ENCODE measurements at places on chromosomes 4 and X.
A peak's percentile ranks its signal among the peaks of the same experiment; 100 is the strongest.

- DNase-seq: no peak
Measured at GRCh38 chr4:26201120-26201519, 119.7 kb upstream of the RBPJ start.

- no peak for DNase-seq
Measured at GRCh38 chr4:87038837-87039615, 104.2 kb downstream of the AFF1 start.

DNA sequence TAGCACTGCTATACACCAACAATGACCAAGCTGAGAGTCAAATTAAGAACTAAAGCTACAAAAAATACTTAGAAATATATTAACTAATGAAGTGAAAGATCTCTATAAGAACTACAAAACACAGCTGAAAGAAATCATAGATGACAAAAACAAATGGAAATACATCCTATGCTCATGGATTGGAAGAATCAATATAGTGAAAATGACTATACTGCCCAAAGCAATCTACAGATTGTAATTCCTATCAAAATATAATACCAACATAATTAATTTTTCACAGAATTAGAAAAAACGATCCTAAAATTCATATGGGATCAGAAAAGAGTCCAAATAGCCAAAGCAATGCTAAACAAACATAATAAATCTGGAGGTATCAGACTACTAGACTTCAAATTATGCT is 87.8 kb downstream of the STARD8 start:
- DNase-seq: no peak

GRCh38 chr4:172141025-172141424 is 327.8 kb downstream of the GALNTL6 start:
- no peak for DNase-seq

DNA sequence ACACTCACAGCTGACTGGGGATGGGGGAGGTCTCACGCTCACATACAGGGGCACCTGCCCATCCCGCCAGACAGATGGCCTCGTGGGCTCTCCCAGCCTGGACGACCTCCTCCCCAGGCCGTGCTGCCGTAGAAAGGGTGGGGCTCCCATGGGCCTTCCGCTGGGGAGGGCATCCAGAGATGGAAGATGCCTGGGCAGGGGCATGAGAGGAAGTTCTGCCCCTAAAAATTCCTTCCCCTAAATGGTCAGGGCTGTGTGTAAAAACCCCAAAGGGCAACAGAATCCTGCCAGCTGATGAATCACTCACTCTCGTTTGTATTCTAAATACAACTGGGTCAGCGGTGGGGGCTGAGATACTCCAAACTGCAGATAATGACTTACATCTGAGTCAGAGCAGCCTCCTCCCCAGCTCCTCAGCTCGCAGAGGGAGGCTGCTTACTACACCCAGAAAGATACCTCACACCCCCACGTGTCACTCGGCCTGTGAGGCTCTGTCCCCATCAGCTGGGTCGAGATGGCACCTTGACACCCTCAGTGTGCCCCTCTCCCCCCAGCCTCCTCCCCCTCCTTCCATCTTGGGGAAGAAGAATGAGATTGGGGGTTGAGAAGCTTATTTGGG is 10.1 kb downstream of the WDR1 start:
- peak; percentile 80 for DNase-seq

DNA sequence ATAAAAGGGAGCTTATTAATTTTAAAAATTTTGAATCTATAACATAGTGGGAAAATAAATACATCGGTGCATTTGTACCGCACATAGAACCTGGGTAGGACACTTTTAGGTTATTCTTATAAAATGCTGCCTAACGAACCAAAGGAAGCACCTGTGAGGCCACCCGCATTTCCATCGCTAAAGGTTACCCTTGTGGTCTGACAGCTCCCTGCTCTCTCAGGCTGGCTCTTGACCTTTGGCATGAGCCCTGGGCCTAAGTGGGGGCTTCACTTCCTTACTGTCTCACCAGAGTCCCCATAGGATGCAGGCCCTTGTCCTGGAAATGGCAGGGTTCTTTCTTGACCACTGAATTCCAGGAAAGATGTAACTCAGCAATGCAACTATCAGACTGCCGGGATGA is 46.0 kb downstream of the HADH start:
- no peak for DNase-seq

- DNase-seq: no peak
Measured at GRCh38 chrX:150889131-150889530, 9.3 kb downstream of the CD99L2 start.

DNA sequence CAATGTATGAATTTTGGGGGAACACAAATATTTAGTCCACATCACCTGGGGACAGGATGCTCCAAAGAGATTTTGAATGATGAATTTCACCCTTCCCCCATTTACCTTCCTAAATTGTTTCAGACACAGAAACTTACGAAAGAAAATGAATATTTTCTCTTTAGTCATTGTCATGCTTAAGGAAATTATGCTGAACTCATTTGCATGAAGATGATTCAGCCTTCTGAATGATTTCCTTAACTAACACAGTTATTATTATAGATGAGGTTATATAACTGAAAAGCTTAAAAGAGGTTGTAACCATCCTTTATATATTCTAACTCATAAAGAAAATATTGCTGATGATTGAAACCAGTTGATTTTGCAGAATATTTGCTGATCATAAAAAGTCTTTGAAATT is 61.1 kb downstream of the KCNIP4 start:
- DNase-seq: no peak

DNA sequence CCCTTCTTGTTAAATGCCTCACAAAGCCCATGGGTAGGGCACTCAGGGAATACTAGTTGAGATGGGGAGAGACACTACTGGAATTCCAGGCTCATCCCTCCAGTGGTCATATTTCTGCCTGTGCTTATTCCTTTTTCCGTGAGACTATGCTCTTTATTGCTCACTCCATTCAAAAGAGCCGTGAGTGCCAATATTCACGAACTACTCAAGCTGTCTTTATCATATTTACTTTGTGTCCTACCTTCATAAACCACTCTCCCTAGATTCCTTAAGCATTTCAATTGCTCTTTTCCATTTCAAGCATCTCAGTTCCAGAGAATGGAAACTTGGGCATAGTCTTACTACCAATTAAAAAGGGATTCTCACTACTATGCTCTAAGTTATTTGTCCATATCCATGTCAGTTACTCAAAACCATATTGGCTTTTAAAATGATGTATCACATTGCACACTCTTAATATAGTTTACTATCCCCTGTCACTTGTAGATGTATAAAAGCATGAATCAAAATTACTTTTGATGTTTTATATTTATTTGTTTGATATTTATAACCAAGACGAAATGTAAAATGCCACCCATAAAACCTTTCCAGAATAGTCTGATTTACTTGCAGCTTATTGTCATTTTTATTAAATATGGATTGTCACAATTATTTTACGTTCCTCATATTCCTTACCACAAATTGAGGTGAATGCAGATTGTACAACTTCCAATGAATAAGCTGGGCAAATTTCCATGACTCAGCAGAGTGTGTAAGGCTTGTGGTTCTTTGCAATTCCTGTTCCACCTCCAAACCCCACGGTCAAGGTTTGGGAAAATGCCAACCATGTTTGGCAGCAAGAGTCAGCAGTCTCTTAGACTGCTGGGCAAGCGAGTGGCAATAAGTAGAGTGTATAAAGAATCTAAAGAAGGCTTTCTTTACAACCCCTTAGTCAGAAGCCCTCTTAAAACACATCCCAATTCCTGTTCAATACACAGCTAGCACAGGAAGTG is 24.4 kb downstream of the ENOX2 start:
- no peak for DNase-seq

DNA sequence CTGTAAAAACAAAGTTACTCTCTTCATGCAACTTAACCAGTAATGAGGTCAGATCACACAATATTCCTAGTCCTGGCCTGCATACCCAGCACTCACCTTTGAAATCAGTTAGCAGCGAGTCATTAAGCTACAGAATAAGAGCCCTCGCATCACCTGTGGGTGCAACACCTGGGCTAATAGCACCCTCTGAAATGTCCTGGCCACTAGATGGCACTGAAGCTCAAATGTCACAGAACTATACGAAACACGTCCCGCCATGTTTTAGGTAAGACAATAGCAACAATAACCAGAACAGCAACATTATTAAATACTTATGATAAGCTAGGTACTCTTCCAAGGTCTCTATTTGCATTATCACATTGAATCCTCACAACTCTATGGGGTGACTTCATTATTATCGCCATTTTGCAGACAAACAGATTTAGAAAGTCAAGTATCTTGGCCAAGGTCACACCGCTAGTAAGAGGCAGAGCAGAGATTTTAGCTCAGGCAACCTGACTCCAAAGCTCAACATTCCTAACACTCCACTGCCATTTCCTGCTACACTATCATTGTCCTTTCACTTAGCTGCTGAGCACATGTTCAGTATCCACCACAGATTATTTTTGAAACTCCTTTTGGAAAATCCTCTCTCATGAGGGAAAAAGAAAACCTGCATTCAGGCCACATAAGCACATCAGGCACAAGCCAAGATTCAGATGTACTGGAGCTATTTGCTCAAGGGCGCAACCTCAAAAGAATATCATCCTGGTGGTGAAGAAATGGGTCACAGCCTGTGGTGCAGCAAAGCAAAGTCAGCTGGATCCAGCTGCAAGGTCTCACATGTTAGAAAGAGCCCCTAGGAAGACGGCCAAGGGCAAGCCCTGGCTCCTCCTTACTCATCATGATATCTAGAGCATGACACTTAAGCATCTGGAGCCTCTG is 59.5 kb upstream of the KDR start:
- peak; percentile 28 for DNase-seq

DNA sequence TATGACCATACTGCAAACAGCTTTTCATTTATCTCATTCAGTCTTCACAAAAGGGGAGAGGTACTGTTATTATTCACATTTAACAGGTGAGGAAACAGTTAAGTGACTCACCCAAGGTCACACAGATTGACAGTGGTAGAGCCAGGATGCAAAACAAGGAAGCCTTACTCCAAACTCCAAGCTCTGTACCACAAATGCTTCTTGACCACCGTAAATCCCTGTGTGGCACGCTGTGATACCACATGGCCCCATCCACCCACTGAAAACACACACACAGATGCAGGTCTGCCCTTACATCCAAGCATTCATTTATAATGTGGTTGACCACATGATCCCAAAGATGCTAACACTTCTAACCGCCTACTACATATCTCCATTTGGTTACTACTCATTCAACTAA is 129.5 kb downstream of the TSPAN5 start:
- no peak for DNase-seq

DNA sequence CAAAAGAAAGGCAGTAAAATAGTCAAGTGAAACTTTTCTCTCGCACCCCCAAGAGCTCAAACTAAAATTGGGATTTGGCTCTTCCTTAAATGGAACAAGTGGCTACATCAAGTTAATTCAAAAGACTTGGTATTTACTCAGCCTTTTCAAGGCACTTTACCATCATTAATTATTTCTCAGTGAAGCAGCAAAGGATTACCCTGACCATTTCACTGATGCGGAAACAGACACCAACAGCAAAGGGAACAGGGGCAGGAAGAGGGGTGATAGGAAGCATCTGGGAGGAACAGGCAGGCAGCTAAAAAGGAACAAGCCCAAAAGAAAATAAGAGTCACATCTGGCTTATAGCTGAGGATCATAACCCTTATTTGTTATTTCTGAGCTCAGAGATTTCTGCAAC is 2.7 kb downstream of the SCML2 start:
- DNase-seq: no peak
